GF-D8 (cell line): ENCODE measurements at places on chromosomes 12 and 14.

DNA sequence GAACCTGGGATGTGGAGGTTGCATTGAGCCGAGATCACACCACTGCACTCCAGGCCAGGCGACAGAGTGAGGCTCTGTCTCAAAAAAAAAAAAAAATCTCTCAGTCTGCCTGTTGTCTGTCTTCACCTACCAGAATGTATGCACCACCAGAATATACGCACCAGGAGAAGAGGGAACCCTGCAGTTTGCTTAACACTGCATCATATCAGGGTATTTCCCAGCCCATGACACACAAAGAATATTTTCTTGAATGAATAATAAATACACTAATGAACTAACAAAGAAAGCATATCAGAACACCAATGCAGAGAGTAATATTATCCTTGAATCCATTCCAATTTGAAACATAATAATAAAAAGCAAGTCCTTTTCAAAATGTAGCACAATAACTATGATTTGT is 44.2 kb upstream of the FOXN3 start:
- no peak for DNase-seq

DNA sequence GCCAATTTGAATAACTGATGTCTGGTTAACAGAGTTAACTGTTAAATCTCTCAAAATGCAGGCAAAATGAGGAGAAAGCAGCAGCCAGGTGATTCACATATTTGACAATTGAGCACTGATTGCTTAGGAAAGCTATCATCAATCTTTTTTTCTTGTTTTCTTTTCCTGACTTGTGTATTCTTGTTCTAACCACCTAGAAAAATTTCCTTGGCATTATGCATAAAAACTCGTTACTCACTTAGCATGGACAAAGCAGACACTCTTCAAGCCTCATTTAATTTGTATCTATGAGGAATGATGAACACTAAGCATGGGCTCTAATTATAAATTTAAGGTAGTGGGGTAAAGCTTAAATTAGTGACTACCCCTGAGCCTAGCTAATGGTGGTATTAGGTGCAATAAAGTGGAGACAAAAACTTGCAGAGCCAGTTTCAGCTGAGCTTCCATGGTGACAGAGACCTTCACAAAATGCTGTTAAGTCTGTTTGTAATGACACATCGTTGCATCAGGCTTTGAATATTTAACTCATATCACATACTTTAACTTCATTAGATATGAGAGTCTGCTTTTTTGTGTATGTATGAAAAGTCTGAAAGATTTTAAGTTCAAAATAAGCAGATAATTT is 52.0 kb downstream of the RASSF9 start:
- DNase-seq, result no peak

- DNase-seq, result no peak
Measured at GRCh38 chr14:101508196-101508947, 52.9 kb upstream of the DIO3 start.

GRCh38 chr14:63670692-63671091 is 29.0 kb upstream of the WDR89 start:
- no peak for DNase-seq

GRCh38 chr14:31950764-31951637 is 126.1 kb upstream of the ARHGAP5 start:
- DNase-seq, result no peak

DNA sequence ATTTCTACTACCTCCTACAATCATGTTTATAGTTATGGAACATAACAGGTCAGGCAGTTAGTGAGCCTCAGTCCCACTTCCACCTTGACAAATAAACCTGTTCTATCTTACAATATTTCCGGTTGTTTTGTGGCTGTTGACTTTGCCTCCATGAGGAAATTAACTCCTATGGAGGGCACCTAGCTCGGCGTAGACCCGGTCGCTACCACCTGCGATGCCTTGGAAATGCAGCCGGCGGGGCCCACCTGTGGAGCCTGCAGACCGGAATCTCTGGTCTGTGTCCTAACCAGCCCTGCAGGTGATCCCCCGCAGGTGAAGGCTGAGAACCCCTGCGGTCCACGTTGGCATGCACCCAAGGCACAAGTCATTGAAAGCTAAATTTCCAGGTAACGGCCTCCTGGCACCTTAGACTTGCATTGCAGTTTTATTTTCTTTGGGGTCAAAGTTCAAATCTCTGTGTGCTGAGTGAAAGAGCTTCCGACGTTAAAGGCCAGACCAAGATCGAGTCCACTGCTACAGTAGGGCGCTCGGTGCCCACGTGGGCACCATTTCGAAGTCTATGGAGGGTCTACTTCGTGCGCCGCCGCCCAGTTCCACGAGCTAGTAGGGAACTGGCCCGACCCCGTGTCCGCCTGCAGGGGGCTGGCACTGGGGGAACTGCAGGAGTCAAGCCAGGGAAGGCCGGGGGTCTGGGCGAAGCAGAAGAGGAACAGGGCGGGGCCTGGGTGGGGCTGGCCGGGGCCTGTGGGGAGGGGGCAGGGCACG is 782 bp upstream of the PIWIL1 start:
- no peak for DNase-seq

DNA sequence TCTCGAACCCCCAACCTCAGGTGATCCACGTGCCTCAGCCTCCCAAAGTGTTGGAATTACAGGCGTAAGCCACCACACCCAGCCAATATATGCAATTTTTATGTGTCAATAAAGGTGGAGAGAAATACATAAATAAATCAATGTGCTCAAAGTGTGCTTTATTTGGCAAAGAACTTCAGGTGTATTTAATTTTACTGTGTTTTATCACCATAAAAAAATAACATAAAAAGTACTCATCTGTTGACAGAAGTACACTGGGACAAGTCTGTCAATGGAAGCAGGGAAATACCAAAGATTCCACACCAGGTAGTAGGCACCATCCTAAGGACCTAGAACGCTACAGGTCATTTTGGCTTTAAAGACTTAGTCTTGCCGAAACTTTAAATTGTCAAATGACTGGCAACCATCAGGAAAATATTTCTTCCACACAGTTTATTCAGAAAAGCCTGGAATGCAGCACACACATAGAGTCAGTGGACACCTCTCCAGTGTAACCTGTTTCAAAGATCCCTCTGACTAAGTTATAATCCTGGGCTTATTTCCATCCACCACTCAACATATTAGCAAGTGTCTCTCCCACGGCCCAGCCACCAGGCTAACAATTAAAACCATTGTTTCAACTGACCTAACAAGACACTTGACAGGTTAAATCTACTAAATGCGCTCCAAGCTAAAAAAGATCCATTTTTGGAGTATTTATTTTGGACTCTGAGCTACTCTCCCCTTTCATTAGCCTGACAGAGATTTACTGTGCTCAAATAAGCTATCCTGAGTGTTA is 4.2 kb downstream of the ERO1A start:
- no peak for DNase-seq

GRCh38 chr12:83318386-83319098 is 631.8 kb downstream of the TMTC2 start:
- no peak for DNase-seq

GRCh38 chr14:87321548-87321947 is 671.4 kb downstream of the GALC start:
- no peak for DNase-seq

DNA sequence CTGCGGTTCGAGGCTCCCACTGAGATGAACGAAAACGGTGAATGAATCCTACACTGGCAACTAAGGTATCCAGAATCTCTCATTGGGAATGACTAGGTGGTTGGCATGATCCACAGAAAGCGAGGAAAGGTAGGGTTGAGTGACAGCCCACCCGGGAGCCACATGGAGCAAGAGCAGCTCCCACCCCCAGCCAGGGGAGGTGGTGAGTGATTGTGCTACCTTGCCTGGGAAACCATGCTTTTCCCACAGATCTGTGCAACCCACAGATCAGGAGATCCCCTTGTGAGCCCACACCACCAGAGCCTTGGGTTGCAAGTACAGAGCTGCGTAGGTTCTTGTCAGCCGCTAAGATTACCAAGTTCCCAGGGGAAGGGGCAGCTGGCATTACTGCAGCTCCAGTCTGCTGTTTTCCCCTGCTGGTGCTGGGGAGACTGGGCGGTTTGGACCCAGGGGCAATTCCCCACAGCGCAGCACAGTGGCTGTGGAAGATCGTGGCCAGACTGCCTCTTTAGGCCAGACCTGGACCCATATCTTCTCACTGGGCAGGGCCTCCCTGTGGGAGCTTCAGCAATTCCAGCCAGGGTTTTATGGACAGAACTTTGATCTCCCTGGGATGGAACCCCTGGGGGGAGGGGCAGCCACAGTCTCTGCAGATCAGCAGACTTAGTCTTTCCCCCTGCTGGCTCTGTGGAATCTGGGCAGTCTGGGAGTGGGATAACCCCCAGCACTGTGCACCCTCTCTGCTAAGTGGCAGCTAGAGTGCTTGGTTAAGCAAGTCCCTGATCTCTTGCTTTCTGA is 44.6 kb upstream of the PPP4R3A start:
- no peak for DNase-seq

- DNase-seq, result no peak
Measured at GRCh38 chr12:94553130-94553519, 93.5 kb upstream of the CEP83 start.

DNA sequence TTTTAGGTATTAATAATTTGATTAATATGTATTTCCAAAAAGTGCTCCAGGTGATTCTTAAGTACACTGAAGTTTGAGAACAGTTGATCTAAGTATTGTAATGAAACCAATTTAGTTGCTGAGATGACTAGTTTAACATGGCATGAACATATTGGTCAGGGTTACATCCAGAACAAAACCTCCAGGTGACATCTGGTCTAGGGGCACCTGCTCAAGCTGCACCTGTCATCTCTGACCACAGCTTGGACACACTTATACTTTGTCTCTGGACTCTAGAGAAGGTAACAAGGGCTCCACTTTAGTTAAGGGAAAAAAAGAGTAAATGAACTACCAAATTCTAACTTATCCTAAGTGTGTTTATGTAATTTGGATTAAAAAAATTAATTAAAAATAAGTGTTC is 8.1 kb downstream of the ARID2 start:
- DNase-seq, result no peak

DNA sequence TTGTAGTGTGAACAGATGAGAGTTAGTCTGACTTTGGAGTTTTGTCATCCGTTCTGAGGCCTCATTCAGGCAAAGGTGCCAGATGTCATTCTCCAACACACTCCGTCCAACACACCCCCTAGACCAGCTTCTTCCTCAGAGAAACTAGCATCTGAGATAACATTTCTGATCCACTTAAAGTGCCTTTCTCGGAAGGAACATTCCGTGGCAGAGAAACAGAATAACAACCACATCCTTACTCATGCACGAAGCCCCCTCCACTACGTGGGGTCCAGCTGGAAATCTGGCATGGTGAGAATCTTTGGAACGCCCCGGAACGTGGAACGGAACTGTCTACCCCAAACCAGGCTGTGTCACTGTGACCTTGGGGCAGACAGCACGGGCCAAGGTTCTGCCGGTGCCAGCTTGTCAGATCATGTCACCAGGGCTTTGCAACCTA is 17.0 kb upstream of the BCL7A start:
- no peak for DNase-seq
